ENCODE measurements at places on chromosomes 13 and 19.

- DNase-seq, result peak; percentile 32
Observed at GRCh38 chr13:74246487-74246886, 112.3 kb upstream of the KLF12 start.

DNA sequence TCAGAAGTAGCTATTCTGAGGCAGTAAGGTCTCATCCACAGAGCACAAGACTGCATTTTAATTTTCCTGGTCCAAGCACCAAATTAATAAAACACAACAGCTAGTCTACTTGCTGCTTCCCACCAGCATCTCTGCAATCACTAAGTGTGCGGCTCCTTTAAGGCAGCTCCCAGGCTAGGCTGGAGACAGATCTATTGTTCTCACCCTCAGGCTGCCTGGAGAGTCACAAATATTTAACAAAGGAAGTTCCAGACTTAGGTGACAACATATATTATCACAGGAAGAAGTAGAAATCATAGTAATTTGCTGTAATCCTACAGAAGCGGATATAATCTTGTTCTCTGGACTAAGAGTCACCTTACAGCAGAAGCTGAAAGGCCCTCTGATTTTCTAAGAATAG lies 2.2 kb upstream of the EID2 start:
- DNase-seq, result no peak

- DNase-seq, result no peak
Observed at GRCh38 chr19:14061081-14061749, 661 bp downstream of the PALM3 start.

DNA sequence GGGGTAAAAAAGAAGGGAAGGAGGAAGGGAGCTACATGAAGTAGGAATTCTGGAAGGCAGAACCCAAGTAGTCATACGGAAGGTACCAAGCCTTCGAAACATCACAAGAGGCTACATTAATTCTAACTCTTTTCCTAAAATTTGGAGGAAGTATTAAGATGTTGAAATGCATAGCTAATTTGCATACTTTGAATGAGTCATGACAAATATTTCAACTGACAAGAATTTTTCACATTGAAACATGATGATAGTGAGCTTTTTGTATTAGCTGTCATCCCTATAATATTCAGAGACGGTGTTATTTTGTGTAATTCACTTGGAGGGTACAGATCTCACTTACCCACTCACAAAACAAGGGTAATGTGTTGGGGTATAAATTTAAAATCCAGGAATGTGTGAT lies 9.1 kb upstream of the ACOD1 start:
- DNase-seq, result no peak

DNA sequence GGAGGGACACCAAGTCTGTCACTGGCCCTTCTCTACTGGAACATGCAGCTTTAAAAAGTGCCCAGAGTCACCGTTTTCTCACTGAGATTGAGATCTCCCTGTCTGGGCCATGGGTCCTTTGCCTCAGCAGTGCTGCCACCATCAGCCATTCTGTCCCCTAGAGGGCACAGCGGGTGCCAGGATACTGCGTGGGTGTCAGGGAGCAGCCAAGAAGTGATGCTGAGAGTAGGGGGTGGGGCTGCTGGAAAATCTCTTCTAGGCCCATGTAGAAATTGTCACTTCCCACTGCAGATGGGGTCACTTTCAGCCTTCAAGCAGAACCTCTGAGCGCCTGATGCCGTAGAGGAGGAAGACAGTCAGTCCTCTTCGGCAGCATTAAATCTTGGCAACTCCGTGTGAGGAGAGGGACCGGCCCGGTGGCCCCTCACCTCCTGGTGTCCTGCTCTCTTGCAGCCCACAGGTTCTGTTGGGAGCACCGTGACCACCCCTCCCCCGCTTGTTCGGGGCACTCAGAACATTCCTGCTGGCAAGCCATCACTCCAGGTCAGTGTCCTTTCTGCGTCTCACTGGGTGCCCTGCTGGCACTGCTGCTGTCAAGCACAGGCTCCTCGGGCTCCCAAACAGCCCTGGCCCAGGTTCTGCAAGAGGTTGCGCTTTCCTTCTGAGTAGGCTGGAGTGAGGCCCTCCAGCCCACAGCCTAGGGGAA lies 21.4 kb downstream of the TSSK6 start:
- no peak for DNase-seq
